Epithelial cell of esophagus (primary cell): ENCODE measurements at places on chromosomes 11 and 22.

DNA sequence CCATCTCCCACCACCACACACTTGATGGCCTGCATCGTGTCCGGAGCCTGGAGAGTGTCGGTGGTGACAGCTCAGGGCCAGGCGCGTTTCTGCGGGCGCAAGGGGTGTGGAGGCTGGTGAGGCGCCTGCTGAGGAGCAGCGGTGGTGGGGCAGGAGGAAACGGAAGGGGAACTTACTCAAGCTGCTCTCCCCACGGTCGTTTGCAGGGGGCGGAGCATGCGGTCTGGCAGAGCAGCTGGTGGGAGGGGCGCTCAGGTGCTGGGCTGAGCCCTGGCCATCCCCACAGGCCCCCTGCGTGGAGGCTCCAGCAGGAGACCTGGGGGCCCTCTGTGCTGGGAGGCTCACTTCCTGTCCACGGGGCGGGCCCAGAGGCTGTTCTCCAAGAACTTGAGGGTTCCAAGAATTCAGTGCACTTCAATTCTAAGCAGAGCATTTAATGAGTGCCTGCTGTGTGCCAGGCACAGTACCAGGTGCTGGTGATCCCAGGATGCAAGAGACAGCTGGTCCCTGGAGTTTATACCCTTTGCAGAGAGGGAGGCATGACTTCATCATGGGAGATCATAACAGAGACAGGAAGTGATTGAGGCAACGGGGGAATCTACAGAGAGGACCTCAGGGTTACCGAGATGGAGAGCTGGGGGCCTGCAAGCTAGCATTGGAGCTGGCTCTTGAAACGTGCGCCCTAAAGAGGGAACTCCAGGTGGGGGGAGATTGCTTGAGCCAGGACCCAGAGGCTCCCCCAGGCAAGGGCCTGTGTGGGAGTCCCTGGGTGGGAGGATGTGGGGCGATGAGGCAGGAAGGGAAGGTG is at the start of gene RAC2:
RAC2 (minus strand) TSS at position 156 of the 808 bp plus-strand sequence; CDS start at position 35, 121 bp downstream.
- DNase-seq: peak; percentile 80

DNA sequence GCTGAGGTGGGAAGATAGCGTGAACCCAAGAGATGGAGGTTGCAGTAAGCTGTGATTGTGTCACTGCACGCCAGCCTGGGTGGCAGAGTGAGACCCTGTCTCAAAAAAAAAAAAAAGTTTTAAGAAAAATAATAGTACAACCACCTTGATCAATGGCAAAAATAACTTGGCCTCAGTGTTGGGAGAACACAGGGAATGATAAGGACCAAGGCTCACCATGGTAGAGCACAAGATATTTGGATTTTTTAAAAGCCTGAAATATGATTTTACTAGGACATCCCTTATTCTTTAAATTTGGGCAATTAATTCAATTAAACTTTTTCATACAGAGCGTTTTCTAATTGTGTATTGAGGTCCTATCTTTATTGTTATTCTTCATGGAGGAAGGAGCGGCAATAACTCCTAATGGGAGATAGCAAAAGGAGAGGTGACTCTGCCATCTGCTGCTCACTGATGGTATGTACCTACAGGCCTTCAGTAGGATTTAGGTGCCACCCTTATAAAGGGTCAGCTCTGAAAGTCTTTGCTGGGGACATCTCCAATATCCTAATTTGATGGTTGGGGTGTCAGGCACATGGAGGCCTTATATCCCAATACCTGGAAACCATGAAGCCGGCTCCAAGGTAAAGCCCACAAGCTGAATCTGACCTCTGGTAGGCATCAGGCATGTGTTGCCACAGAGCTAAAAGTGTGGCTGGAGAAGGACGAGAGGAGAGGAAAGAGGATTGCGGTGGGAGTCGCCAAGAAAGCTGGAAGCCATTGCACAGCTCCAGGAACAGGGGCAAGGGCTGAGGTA is 21.9 kb upstream of the POLD3 start:
- peak; percentile 74 for DNase-seq

GRCh38 chr22:23101524-23101923 is 31.2 kb downstream of the GNAZ start:
- no peak for DNase-seq

- peak; percentile 66 for DNase-seq
These were observed 5.8 kb downstream of the JOSD1 start for GRCh38 chr22:38694940-38695339.

GRCh38 chr22:26168330-26168851 is 871 bp upstream of the SEZ6L start:
- no peak for DNase-seq

DNA sequence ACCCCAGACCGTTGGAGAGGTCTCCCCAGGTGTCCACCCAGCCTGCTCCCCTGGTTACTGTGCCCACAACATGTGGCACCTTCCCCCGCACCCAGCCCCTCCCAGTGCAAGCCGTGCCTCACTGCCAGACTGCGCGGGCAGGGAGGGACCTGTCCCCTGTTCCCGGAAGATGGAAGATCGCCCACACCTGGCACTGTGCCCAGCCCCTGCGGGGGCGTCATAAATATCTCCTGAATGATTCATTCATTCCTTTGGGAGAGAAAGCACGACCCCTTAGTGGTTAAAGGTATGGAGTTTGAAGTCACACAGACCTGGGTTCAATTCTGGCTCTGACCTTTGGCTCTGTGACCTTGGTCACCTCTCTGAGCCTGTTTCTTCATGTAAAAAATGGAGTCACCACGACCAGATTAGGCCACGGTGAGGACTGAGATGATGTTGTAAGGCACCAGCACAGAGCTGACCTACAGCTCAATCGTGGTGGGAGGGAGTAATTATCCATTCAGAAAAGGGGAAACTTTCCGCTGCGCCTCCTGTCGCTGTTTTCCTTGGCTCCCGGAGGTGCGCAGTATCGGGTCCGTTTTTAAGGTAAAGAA is 497 bp upstream of the SYT12 start:
- DNase-seq: peak; percentile 88

DNA sequence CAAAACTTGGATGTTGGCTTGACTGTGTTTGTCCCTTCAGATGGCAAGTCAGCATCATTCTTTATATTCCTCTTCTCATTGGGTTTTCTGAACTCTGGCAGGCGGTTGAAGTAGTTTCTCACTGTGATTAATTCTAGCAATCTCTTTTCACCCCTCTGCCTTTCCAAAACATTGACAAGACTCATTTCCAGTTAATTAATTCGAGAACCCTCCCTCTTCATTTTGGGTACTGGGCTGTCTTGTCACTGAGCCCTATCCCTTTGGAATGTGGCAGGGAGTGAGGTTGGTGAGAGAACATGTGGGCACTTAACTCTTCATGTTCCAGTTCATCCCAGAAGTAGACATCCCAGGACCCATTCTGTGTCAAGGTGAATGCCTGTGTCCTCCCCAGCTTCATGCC is 133.0 kb downstream of the WNT7B start:
- DNase-seq: no peak

GRCh38 chr11:95625164-95625900 is 164.2 kb downstream of the FAM76B start:
- no peak for DNase-seq

GRCh38 chr11:97033178-97033577 is 643.4 kb downstream of the JRKL start:
- DNase-seq: no peak

- peak; percentile 40 for DNase-seq
These were observed 46.4 kb downstream of the MORC2 start for GRCh38 chr22:30922151-30922611.

- DNase-seq: no peak
These were observed 728 bp downstream of the RPL3 start for GRCh38 chr22:39318507-39319283.

DNA sequence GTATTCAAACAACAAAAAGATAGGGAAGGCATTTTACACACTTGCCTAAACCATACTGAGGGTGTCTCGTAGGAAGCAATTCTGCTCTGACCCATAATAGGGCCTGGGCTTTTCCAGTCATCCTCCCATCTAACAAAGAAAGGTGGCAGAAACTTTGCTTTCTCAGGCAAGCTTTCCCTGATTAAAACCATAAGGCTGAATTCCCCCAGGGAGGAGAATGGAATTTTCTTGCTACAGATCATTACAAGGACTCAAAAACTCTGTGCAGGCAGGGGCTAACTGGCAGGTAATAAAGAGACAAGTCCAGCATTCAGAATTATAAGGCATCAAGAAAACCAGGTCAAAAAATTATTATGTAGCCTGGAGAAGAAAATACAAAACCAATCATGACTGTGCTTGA is 90.4 kb downstream of the RBFOX2 start:
- DNase-seq: no peak

DNA sequence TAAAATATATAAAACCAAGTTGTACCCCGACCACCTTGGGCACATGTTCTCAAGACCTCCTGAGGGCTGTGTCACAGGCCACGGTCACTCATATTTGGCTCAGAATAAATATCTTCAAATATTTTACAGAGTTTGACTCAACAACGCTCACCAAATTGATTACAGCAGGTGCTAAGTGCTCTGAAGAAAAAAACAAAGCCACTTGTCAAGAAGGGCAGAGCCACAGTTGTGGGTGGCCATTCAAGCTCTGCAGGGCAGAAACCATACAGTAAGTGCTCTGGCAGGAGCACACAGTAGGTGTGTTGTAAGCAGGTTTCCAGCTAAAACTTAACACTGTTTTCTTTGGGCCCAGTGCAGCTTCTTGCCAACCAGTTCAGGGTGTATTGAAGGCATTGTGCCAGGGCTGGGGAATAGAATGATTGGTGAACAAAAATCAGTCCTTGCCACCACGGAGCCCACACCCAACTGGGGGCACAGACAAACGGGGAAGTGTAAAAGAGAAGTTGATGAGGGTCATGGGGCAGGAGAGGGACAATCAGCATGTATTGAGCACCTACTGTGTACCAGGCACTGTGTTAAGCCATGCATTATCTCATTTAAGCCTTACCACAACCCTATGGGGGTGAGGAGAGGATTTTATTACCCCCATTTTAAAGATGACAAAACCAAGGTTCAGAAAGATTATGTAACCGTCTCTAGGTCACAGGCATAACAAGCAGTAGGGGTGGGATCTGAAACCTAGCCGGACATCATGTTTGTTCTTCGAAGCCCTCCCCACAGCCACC is 18.2 kb downstream of the ARRB1 start:
- DNase-seq: no peak

GRCh38 chr22:22901578-22902218 is 14.1 kb downstream of the IGLL5 start:
- no peak for DNase-seq

- DNase-seq: peak; percentile 77
These were observed 872 bp downstream of the TMA7B start for GRCh38 chr22:39960791-39961746.

DNA sequence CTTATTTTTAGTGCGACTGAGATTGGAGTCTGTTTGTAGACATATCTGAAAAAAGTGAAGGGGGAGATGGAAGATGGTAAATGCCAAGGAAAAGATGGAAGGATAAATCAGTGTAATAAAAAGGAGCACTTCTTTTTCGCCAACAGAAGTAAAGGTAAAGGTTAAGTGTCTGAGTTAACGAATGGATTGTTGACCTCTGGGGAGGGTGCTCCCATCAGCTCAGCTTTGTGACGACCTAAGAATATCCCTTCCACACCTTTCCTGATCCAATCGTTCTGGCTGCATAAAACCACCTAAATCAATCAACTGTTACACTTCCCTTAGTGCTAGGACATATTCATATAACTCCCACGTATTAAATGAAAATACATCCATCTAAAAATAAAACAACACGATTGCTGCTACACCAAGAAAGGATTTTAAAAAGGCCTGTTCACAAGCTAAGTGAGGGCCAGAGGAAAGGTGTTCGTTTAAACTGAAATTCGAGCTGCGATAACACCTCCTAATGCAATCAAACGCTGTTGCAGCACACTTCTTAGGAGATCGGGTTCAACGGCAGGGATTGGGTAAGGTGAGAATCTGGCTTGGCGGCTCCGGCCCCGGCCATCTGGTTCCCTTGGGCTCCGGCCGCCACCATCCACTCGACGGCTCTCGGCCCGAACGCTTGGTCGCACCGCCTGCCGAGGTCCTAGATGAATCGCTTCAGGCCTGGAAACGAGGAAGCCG is 658 bp downstream of the C11orf71 start:
- DNase-seq: peak; percentile 58

DNA sequence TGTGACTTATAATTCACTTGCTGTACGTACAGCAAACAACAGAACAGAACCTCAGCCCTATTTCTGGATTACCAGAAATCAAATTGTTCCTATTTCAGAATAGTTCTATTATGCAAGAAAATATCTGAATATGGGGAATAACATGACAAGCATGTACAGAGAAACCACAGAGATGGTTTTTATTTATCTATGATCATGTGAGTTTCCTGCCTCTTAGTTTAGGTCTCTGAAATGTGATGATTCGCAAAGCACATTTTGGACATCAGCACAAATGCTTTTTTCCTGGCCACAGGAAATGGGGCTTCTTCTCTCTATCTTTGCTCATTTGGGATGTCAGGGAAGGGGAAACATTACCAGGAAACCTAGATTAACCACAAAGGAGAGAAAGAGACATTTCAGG is 266.7 kb upstream of the CTSC start:
- DNase-seq: peak; percentile 2

DNA sequence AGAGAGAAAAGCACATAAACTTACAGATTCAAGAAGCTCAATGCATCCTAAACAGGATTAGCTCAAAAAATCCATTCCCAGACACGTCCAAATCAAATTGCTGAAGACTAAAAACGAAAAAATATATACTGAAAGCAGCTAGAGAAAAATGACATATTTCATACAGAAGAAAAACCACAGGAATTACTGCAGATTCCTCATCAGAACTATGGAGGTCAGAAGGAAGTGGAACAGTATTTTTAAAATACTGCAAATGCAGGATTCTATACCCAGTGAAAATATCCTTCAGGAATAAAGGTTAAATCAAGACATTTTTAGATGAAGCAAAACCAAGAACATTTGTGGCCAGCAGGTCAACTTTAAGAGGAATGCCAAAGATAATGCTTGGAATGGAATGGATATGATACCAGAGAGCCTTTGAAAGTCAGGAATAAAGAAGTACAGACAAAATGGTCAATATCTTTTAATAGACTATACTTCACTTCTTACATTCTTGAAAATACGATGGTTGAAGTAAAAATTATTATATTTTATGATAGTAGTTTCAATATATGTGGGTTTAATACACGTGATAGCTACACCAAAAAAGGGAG is 352.9 kb downstream of the CTTN start:
- no peak for DNase-seq

GRCh38 chr11:62012451-62012831 is 45.0 kb upstream of the FTH1 start:
- DNase-seq: peak; percentile 64

- no peak for DNase-seq
These were observed 539.7 kb upstream of the CCDC179 start for GRCh38 chr11:23399995-23400394.

DNA sequence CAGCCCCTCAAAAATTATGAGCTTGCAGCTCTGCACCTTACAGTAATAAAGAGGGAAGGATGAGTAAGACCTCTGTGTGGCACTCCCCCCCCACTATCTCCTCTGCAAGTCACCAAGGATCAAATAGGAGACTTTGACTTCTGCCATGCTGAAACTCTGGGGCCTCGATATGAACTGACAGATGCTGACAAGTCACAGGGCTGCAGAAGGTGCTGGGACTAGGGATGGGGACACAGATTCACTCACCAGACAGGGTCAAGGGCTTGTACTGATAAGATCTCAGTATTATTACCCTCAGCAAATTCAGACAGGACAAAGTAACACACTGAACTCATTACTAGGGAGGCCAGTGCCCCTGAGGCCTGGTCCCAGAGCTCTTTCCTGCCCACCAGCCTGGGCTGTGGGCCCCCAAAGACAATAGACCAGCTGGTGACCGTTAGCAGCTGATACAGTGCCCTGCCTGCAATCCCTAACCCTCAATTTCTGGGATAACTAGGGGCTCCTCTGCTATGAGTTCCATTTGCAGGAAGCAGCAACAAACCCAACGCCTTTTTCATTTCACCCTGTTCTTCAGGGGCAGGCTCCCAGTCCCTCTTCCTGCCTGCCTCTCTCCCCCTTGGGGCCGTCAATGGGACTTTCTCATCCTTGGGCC is 20.1 kb downstream of the TMPRSS13 start:
- no peak for DNase-seq
